ENCODE measurements at places on chromosomes 2 and 18.

- peak; percentile 89 for DNase-seq
Measured at GRCh38 chr2:160224060-160224459, 24.0 kb upstream of the ITGB6 start.

DNA sequence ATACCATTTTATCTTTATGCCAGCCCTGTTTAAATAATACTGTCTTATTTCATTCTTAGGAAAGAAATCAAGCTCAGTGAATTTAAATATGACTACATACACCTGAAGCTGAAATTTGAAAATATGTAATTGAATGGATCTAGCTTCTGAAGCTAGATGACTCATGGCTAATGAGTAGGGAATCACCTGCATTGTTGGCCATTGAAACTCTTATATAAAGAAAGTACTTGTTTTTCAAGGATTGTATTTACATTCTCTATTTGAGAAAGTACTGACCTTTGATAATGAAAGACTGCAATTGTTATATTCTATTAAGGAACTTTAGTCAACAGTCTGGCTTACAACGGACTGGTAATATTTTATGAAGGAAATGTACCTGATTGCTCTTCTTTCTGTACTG is 346.7 kb upstream of the LRATD1 start:
- no peak for DNase-seq

- DNase-seq: peak; percentile 23
Measured at GRCh38 chr2:190069936-190070696, 7.6 kb upstream of the MSTN start.

- DNase-seq: no peak
Measured at GRCh38 chr2:168687314-168687713, 115.1 kb upstream of the NOSTRIN start.

GRCh38 chr2:15852811-15853210 is 87.5 kb upstream of the MYCN start:
- DNase-seq: no peak

- DNase-seq: no peak
Measured at GRCh38 chr2:155308367-155309009, 610.0 kb downstream of the KCNJ3 start.

GRCh38 chr18:41484069-41484468 is 471.0 kb upstream of the PIK3C3 start:
- no peak for DNase-seq

GRCh38 chr18:77897606-77898005 is 648.0 kb downstream of the GALR1 start:
- DNase-seq: no peak

GRCh38 chr2:229586746-229587705 is 127.3 kb downstream of the DNER start:
- peak; percentile 84 for DNase-seq

GRCh38 chr2:226362980-226363379 is 436.6 kb downstream of the IRS1 start:
- no peak for DNase-seq

- no peak for DNase-seq
Measured at GRCh38 chr2:207960911-207961310, 64.4 kb downstream of the PLEKHM3 start.

Data from urothelium cell line (cell line).